ENCODE measurements at places on chromosomes 1 and 21. TPM values are rescaled to one million over a fixed set of nuclear protein-coding genes. Genes with fewer than 3 reads are reported as not detected.

Gene DENND1B
- 9.3 TPM for total RNA-seq

Gene OR6K2
- not detected for total RNA-seq

Gene RGS8
- 0.05 TPM for total RNA-seq

Gene XCL2
- 0.92 TPM for total RNA-seq

Gene PCSK9
- 68.2 TPM for total RNA-seq

Gene OR14K1
- total RNA-seq: not detected

Gene ATP1A4
- total RNA-seq: not detected

Gene TSPAN1
- total RNA-seq: 2.4 TPM

Gene ADGRB2
- total RNA-seq: under 0.01 TPM

Gene LRRC71
- total RNA-seq: not detected

Gene C1orf174
- total RNA-seq: 17.0 TPM

Gene CEP85
- 7.3 TPM for total RNA-seq

Gene OPRD1
- total RNA-seq: not detected

Gene S100A14
- 4.4 TPM for total RNA-seq

Gene PLEKHA6
- 5.3 TPM for total RNA-seq

Gene DAP3
- total RNA-seq: 43.1 TPM

Gene SLAMF9
- 0.25 TPM for total RNA-seq

Gene AGMAT
- total RNA-seq: 33.3 TPM

Gene SAMSN1
- total RNA-seq: 4.6 TPM

Gene IFNLR1
- total RNA-seq: 2.2 TPM

Gene CASZ1
- total RNA-seq: 3.5 TPM

Gene NUP210L
- 0.08 TPM for total RNA-seq

Gene RNU1-3
- total RNA-seq: under 0.01 TPM

Gene ANXA9
- total RNA-seq: 18.2 TPM

Gene ETV3L
- not detected for total RNA-seq

Gene ABCG1
- total RNA-seq: 9.7 TPM

Gene SYPL2
- total RNA-seq: 4.4 TPM

Gene PDPN
- total RNA-seq: 0.17 TPM
